ENCODE measurements at places on chromosomes 1 and 21. TPM values are rescaled to one million over a fixed set of nuclear protein-coding genes. Genes with fewer than 3 reads are reported as not detected.
A peak's percentile ranks its signal among the peaks of the same experiment; 100 is the strongest.

- peaks cover 5% of the 10 kb centered on the region for H3K4me1 ChIP-seq
- H3K36me3 ChIP-seq = no peaks in the 10 kb centered on the region
- DNase-seq = no peak
- no peak overlapping the region for H3K4me3 ChIP-seq
- peaks cover 79% of the 10 kb centered on the region for H3K27me3 ChIP-seq
Observed at GRCh38 chr21:36693489-36694030, 5.4 kb upstream of the SIM2 start.

Gene FCN3
- total RNA-seq = not detected

DNA sequence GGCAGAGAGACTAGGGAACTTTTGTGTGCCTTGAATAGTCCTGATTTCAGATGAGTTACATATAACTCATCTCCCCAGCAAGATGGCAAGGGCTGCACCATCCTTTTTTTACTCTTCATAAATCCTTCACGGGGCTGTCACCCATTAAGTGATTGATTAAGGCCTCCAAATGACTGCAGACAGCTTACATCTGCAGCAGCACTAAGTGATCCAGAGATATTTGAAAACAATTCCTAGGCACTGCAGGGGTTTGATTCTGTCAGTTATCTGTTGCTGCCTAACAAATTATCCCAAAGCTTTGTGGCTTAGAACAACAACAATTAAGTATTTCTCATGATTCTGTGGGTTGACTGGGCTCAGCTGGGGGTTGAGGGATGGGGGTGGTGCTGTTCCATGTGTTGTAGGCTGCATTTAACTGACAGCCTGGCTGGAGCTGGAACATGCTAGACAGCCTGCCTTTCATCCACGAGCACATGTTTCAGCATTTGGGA lies 19.3 kb downstream of the TEX38 start:
- no peak overlapping the region for H3K27ac ChIP-seq
- H3K27me3 ChIP-seq = no peaks in the 10 kb centered on the region
- H3K36me3 ChIP-seq = peaks cover 79% of the 10 kb centered on the region
- H3K4me1 ChIP-seq = peaks cover 11% of the 10 kb centered on the region
- H3K4me3 ChIP-seq = no peak overlapping the region

Gene FMOD
- total RNA-seq = not detected

Gene C1orf226
- not detected for total RNA-seq

DNA sequence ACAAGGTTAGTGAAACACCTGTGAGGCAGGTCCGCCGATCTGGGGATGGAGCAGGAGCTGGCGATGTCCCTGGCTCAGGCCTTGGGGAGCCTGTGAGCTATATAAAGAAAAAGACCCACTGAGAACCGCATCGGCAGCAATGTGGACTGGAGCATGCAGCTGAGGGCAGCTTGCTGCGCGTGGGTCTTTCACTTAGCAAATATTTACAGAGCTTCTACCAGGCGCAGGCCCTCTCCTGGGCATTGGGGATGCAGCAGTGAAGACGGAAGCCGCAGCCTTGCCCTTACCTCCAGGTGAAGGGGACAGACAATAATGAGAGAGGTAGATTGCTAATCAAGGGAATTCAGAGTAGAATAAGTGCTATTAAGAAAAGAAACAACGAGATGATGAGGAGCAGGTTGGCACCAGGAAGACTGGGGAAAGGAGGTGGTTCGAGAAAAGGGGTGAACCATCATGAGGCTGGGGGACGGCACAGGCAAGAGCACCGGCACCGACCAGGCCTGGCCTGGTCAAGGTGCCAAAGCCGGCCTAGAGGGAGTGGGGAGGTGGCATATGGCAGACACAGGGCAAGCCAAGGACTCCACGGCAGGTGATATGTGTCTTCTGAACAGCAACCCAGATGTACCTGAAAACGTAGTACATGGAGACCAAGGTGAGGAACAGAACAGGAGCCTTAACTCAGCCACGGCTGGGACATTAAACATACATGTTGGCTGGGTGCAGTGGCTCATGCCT lies 60.7 kb upstream of the PAX7 start:
- no peak overlapping the region for H3K4me3 ChIP-seq
- H3K27me3 ChIP-seq = no peaks in the 10 kb centered on the region
- H3K4me1 ChIP-seq = peaks cover 2% of the 10 kb centered on the region
- DNase-seq = no peak
- no peak overlapping the region for H3K27ac ChIP-seq

DNA sequence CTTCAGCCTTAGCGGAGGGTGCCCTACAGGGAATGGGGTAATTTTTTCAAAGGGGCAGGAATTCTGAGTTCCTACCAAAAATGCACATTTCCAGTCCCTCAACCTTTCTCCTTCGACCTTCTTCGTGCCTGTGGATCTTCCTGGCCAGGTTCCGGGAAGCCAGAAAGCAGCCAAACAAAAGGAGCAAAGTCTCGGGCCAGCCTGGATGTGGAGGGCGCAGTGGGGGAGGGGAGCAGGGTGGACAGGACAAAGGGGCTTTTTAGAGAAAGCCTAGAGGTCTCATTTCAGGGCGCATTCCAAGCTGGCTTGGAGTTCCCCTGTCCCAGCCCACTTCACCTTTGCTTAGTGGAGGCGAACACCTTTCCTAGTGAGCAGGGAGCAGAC lies 2.9 kb upstream of the INAVA start:
- peaks cover 2% of the 10 kb centered on the region for H3K36me3 ChIP-seq
- H3K27me3 ChIP-seq = peaks cover 38% of the 10 kb centered on the region
- H3K4me1 ChIP-seq = peaks cover 56% of the 10 kb centered on the region

Gene CR1
- total RNA-seq = 0.08 TPM

Gene ASTN1
- not detected for total RNA-seq

DNA sequence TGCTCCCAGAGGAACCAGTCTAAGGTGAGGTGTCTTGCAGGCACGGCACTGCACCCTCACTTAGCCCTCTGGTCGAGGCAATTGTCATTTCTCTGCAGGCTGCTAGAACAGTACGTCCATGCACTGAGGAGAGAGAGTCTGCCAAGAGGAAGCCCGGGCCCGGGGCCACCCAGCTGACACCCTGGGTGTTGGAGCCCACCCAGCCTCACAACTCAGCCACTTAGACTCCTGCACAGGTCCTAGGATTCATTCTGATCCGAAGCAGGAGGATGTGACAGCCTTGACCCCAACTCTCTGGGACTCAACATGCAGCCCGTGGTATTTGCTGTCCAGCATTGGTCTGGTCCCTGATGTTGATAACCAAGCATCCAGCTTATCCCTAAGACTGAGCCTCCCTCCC lies 111.9 kb downstream of the ADSS2 start:
- no peaks in the 10 kb centered on the region for H3K36me3 ChIP-seq
- H3K27ac ChIP-seq = peak overlapping the region; percentile 23
- H3K4me1 ChIP-seq = peaks cover 41% of the 10 kb centered on the region
- no peak for DNase-seq

GRCh38 chr1:93980320-93981273 lies 71.4 kb upstream of the GCLM start:
- no peaks in the 10 kb centered on the region for H3K4me1 ChIP-seq
- H3K27ac ChIP-seq = no peak overlapping the region

GRCh38 chr1:149979972-149980540 lies 30.5 kb downstream of the OTUD7B start:
- no peak overlapping the region for H3K4me3 ChIP-seq
- no peak for DNase-seq
- H3K4me1 ChIP-seq = peaks cover 29% of the 10 kb centered on the region
- peak overlapping the region; percentile 33 for H3K27ac ChIP-seq

Gene HTR1D
- total RNA-seq = not detected
